Stimulated activated CD4-positive, alpha-beta T cell treated with anti-CD3 and anti-CD28 coated beads, Interleukin-1b, Interleukin-23, amount 100 ng/mL, for 4 hours (primary cell): ENCODE measurements at places on chromosomes 12 and 14.

- DNase-seq: no peak
These were observed 161.4 kb downstream of the NDUFA12 start for GRCh38 chr12:94841904-94842610.

DNA sequence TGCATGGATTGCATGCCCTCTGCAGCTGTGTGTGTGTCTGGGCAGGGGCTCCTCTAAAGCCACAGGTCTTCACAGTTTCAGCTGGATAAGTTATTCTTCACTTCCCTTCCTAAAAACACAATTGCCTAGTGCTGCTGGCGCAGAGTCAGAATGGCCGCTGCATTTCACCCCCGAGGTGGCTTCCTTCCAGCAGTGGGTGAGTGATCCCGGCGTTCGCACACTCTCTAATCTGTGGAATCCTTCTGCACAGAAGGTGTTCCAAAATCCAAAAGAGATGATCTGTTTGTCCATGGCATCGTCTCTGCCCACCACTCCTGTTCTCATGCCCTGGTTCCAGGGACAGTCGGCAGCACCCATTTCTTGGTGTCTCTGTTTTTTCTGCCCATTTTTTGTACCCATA, 340.7 kb downstream of the DPF3 start:
- no peak for DNase-seq

GRCh38 chr14:65079201-65079600, 23.1 kb downstream of the MAX start:
- DNase-seq: no peak

DNA sequence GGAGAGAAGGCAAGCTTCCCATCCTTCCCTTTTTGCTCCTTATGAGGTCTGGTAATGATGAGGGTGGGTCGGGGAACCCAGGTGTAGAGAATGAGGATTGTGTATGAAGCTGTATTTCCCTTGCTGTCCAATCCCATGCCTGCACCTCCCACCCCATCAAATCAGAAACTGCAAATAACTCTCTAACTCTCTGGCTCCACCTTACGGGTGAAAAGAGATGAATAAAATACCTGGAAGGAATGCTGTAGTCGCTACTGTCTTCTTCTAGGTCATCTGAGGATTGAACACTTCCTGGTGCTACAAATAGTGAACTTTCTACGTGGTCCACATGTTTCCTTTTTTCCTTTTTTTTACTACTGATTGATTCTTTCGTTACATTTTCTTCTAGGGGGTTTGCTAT, 38.9 kb upstream of the DICER1 start:
- DNase-seq: no peak

DNA sequence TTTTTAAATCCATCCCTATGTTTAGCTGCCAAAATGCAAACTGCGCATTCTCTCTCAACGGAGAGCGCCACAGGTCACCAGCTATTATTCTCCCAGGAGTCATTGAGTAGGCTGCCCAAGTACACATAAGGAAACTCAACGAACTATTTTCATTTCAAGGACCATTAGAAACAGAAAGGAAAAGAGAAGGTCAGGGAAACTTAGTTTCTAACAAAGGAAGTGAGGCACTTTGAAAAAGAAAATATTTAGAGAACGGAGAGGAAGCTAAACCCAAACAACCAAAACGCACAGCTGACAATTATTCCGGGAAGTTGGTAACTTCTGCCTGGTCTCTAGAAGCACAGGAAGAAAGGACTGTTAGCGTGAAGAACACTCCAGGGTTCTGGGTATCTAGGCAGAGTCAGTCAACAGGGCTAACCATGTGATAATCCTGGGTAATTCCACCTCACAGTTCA, 23.5 kb downstream of the GPHB5 start:
- DNase-seq: no peak

- DNase-seq: no peak
These were observed 213.4 kb upstream of the G2E3 start for GRCh38 chr14:30345511-30345910.

GRCh38 chr12:119412811-119413794, 78.6 kb downstream of the CCDC60 start:
- DNase-seq: no peak

GRCh38 chr14:96594961-96595360, 92.8 kb downstream of the PAPOLA start:
- DNase-seq: no peak

- DNase-seq: no peak
These were observed 22.4 kb downstream of the NFYB start for GRCh38 chr12:104115587-104115975.

GRCh38 chr12:71371122-71371521, 68.5 kb upstream of the LGR5 start:
- DNase-seq: no peak

DNA sequence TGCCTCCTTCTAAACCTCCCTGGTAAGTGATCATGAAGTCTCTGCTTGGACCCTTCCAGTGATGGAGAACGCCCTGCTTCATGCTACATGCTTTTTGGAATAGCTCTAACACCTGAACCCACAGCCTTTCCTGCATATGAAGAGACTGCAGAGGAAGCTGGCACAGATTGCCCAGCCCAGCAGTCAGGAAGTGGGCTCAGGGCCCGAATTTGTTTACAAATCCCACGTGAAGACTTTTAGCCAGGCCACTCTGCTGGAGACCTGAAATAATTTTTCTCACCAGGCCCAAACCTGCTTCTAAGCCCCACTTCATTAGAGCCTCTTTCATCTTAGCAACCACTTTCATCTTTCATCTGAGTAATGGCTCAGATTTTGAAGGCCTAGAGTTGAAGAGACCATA, 22.9 kb downstream of the RTN1 start:
- no peak for DNase-seq

- no peak for DNase-seq
These were observed 455.5 kb downstream of the AEBP2 start for GRCh38 chr12:19894803-19895202.

- no peak for DNase-seq
These were observed 8.2 kb upstream of the BATF start for GRCh38 chr14:75513911-75514672.

DNA sequence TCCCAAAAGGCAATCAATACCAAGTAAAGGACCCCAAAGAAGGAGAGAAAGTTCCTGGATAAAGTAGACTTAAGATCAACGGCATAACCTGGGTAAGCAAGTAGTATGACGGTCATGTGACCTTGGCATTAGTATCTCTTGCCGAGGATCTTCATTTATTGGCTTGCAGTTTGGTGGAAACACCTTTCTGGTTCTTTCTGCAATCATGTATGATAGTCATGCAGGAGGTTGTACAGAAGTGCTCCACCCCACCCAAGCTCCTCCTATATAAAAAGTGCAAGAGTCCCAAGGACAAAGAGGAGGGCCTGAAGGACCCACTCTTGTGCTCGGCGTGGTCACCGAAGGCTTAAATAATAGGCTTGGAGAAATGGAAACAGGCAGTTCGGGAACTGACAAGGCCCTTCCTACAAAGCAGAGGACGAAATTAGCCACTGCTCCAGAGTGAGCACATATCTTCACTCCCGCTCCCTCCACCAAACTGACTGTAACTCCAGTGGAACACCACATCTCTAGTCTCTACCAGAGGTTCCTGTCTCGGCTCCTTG, 750 bp downstream of the CS start:
- DNase-seq: no peak

GRCh38 chr12:128829861-128830504, 6.2 kb upstream of the SLC15A4 start:
- DNase-seq: no peak

DNA sequence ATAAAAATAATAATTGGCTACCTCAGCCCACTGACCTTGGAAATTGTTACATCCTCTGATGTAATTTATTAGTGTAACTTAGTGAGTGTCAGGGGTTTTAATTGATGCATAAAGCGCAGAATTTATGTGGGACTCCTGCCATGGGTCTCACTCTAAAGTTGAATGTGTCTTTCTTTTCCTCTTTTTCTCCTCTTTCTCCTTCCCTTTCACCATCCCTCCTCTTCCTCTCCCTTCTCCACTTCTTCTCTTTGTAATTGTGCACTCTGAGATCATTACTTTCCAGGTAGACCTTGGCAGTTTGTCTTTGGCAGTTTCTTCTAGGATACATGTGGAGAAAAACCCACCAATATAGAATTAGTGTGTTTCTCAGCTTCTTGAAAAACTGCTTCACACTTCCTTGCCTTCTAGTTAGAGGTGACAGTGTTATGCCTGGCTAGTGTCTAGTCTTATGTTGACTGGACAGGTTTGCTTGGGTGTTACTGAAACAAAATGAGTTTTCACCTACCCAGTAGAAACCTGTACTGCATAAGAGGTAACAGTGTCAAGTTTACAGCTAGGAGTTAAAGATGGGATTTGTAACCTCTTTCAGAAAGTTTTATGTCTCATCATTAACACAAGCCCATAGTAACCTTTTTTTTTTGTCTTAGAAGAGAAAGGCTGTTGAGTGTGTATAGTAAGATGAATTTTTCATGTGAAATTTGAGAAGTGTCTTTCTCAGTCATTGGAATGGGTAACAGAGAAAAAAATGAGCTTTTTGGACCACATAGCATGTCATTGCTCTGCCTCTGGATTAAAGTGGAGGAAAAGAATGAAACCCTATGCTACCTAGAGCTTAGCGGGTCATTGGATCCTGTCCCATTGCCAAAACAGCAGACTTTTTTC, 18.6 kb downstream of the PELI2 start:
- DNase-seq: no peak
